Right atrium auricular region (tissue), 2 donors: ENCODE measurements at places on chromosomes 16 and 17. TPM values are rescaled to one million over a fixed set of nuclear protein-coding genes. Genes with fewer than 3 reads are reported as not detected.

DNA sequence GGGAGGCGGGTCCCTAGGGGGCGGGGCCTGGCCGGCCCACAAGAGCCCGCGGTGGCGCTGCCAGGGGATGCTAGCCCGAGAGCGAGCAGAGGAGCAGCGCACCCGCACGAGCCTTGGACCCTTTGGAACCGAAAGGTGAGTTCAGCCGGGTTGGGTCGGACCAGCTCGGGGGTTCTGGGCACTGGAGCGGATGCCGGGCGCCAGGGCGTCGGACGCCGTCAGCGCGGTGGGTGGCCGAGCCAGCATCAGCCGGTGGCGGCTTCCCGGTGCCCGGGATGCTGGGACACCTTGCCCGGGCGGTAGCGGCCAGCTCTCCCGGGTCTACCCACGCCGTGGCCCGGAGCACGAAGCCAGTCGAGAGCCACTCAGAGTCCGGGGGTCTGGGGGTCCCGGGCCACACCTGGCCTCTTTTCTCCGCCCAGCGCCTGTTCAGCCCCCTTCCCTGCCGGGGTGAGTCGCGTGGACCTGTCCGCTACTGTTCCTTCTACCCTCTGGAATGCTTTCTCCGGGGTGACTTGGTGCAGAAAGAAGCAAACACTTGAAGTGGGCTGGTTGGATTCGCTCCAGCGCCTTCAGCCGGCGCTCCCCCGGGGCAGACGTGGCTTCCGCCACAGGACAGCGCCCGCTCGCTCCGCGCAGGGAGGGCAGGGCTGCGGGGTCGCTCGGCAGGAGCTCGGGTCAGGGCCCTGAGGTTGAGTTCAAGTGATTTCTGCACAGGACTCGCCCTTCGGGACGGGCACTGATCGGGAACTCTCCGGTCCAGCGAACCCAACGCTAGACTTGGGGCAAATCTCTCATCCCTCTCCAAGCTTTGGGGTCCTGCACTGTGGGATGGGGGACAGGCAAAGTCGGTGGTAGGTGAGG is at the start of gene SCNN1G:
SCNN1G (plus strand) TSS at position 67 of the 864 bp plus-strand sequence. CDS start 3,527 bp downstream, outside the sequence.
- no peaks in the 10 kb centered on the region for H3K4me1 ChIP-seq
- H3K36me3 ChIP-seq, result no peaks in the 10 kb centered on the region
- H3K4me3 ChIP-seq, result no peak within 1 kb of the TSS
- peaks cover 6% of the 10 kb centered on the region for H3K27me3 ChIP-seq
- H3K27ac ChIP-seq, result no peak within 1 kb of the TSS
- DNase-seq, result no peak

DNA sequence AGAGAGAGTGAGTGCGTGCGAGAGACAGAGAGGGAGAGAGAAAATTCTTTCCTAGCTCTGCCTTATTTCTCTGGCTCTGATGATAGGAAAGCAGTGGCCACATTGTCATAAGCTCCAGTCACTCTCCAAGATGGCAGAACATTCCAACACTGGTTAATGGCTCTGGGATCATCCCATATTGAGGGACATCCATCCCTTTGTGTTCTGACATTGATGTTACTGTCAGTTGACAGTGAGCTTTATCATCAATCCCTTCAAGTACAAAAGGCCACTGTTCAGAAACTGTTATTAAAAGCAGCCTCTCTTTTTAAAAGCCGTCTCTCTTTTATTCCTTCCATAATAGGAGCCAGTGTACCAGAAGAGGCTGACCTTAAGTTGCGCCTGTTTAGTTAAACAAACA is 1084.9 kb upstream of the RBFOX1 start:
- H3K27ac ChIP-seq, result no peak overlapping the region
- H3K4me3 ChIP-seq, result no peak overlapping the region
- no peaks in the 10 kb centered on the region for H3K36me3 ChIP-seq
- H3K27me3 ChIP-seq, result no peaks in the 10 kb centered on the region

GRCh38 chr17:27906623-27907022 is 13.5 kb upstream of the LYRM9 start:
- H3K4me1 ChIP-seq, result no peaks in the 10 kb centered on the region
- H3K36me3 ChIP-seq, result no peaks in the 10 kb centered on the region
- no peaks in the 10 kb centered on the region for H3K27me3 ChIP-seq
- H3K27ac ChIP-seq, result no peak overlapping the region
- no peak overlapping the region for H3K4me3 ChIP-seq

DNA sequence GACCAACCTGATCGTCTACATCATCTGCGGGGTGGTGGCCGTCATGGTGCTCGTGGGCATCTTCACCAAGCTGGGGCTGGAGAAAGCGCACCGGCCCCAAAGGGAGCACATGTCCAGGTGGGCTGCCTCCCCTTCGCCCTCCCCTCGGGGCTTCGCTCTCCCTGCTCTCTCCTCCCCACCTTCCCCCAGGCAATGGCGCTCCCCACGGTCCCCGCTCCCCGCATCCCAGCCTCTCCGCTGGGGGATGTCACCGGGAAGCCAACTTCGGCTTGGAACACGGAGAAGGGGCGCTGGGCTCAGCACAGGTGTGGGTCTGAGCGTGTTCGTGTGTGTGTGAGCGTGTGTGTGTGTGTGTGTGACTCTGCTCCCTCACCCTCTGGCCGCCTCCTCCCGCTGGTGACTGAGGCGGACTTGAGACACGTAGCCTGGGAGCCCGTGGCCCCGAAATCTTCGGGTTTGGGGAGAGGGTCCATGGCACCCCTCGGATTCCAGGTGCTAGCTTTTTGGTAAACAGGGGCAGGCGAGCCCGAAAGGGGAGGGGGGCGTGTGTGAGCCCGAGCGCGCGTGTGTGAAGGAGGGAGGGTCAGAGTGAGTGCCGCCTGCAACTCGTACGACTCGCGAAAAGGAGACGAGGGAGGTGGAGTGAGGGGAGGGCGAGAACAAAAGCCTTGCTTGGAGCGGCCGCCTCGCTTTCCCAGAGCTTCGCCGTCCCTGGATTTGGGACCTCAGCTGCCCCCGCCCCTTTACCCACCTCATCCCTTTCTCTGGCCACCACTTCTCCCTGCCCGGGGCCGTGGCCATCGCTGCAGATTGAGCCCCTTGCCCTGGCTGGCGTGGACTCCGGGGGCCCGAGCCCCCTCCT is 1.3 kb downstream of the SHISA9 start:
- no peaks in the 10 kb centered on the region for H3K36me3 ChIP-seq
- H3K27ac ChIP-seq, result no peak overlapping the region
- no peaks in the 10 kb centered on the region for H3K4me1 ChIP-seq
- no peak for DNase-seq
- peaks cover 8% of the 10 kb centered on the region for H3K27me3 ChIP-seq

DNA sequence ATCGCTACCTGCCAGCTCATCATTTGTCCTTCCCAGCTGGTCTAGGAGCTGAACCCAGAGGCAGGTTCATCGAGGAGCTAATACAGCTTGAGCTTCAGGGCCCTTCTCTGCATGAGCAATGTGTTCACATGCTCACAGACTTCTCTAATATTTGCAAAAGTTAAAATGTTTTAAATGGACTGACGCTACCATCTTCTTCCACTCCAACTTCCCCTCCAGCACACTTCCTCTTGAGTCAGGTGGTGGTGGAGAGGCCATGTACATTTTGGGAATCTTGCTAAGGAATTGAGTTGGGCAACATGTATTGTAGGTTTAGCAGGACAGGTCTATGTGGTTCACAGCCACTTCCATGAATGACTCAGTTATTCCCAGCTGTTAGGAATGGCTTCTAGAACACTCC is 21.6 kb upstream of the RHOT1 start:
- no peak overlapping the region for H3K27ac ChIP-seq
- no peak overlapping the region for H3K4me3 ChIP-seq
- no peak for DNase-seq
- no peaks in the 10 kb centered on the region for H3K36me3 ChIP-seq
- no peaks in the 10 kb centered on the region for H3K4me1 ChIP-seq

- no peaks in the 10 kb centered on the region for H3K27me3 ChIP-seq
- H3K36me3 ChIP-seq, result no peaks in the 10 kb centered on the region
- H3K4me1 ChIP-seq, result peaks cover 47% of the 10 kb centered on the region
- peak overlapping the region; percentile 81 for H3K4me3 ChIP-seq
- H3K27ac ChIP-seq, result no peak overlapping the region
These were observed 1.1 kb upstream of the PKMYT1 start for GRCh38 chr16:2981177-2981898.

DNA sequence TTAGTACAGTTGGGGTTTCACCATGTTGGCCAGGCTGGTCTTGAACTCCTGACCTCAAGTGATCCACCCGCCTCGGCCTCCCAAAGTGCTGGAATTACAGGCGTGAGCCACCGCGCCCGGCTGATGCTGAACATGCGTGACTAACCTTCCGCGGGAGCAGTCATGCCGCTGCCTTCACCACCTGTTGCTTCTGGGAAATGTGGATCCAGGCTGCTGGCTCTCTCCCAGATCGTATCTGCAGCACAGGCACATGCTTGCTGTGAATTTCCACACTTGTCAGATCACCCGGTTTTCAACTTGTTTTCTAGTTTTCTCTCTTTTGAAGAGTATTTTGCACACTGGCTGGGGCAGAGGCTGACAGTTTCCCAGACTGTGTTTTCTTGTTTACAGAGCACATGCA is 97.9 kb downstream of the ADCY9 start:
- no peak overlapping the region for H3K27ac ChIP-seq
- no peak overlapping the region for H3K4me3 ChIP-seq
- no peak for DNase-seq

GRCh38 chr16:10896723-10897122 is 19.7 kb downstream of the CIITA start:
- H3K27me3 ChIP-seq, result no peaks in the 10 kb centered on the region
- H3K4me3 ChIP-seq, result no peak overlapping the region
- H3K4me1 ChIP-seq, result no peaks in the 10 kb centered on the region
- no peak for DNase-seq
- no peaks in the 10 kb centered on the region for H3K36me3 ChIP-seq

DNA sequence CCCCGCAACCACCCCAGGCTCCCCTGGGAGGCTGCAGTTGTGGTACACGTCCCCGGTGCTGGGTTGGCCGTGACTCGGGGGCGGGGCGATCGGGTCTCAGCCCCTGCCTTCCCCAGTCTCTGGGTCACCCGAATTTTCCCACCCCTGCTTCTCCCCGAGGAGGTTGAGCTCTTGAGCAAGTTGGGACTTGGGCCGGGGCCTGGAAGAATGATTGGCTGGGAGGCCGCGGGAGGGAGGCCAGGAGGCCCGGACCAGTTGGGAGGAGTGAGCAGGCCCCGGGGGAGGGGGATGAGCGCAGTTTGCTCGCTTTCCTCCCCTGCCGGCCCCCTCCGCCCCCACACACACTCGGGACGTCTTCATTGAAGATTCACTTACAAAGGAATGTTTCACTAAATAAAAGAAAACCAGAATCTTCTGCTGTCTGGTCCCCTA is 4.5 kb upstream of the HEXIM1 start:
- H3K27ac ChIP-seq, result peak overlapping the region; percentile 86
- H3K36me3 ChIP-seq, result no peaks in the 10 kb centered on the region

DNA sequence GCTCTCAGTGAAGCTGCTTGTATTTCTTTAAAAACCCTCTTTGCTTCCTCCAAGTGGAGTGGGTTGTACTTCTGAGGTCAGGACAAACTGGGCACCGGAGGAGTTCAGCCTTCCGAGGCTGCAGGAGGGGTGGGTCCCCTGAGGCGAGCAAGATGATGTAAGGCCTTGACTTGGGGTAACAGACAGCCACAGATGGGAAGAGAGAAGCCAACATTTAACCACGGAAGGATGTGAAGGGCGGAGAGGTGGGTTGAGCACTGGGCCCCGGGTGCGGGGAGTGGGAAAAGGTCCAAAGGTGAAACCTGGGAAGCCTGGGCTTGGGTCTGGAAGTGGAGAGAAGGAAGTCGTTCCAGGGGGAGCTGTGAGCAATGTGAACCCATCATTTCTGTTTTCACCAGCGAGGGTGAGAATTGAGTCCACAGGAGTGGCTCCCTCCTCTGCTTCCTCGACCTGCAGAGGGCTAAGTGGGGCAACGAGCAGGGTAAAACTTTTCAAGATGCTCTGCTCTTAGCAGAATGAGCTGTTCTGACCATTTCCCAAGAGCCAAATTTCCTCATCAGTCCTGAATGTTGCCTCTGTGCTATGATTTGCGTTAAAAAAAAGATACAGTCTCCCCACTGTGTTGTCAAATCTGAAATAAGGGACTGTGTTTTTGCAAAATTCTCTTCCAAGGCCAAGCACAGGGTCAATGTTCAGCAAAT is 137.7 kb upstream of the CRHR1 start:
- H3K27me3 ChIP-seq, result no peaks in the 10 kb centered on the region
- no peaks in the 10 kb centered on the region for H3K4me1 ChIP-seq
- H3K27ac ChIP-seq, result no peak overlapping the region
- no peak for DNase-seq

GRCh38 chr16:84369938-84370627 is 1.7 kb downstream of the ATP2C2 start:
- no peaks in the 10 kb centered on the region for H3K36me3 ChIP-seq
- H3K27ac ChIP-seq, result no peak overlapping the region
- peaks cover 8% of the 10 kb centered on the region for H3K27me3 ChIP-seq
- peaks cover 9% of the 10 kb centered on the region for H3K4me1 ChIP-seq
- DNase-seq, result no peak
- no peak overlapping the region for H3K4me3 ChIP-seq

DNA sequence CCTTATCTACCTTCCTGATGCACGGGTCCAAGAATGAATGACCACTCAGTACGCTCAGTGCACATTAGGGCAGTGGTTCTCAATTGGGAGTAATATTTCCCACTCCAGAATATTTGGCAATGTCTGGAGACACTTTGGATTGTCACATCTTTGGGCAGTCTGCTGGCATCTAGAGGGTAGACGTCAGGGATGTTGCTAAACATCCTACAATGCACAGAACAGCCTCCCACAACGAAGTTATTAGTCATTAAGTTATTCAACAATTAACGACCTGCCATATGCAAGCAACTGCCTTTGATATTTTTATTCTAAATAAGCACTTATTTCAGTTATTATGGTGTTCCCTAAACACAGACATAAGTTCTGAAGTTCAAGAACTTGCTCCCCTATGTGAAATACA is 669.3 kb downstream of the TOX3 start:
- no peaks in the 10 kb centered on the region for H3K27me3 ChIP-seq
- DNase-seq, result no peak
- no peaks in the 10 kb centered on the region for H3K4me1 ChIP-seq
- H3K27ac ChIP-seq, result no peak overlapping the region
- no peaks in the 10 kb centered on the region for H3K36me3 ChIP-seq

DNA sequence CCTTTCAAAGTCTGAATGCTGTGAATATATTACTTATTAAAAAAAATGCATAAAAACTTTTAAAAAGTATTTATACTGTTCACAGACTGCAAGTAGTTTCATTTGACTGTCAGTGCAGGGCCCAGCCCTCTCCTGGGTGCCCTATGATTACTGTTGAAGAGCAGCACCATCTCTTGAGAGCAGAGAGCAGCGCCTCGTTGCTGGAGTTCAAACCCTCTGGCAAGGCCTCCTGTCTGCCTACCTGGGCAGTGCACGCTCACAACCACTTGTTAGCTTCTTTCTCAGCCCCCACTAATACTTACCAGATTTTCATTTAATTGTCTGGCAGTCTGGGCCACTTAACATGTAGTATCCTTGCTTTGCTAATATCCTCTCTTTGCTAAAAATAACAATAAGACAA is 233.4 kb downstream of the PHKB start:
- H3K4me3 ChIP-seq, result no peak overlapping the region
- no peak overlapping the region for H3K27ac ChIP-seq
- DNase-seq, result no peak
- H3K27me3 ChIP-seq, result no peaks in the 10 kb centered on the region
- H3K4me1 ChIP-seq, result no peaks in the 10 kb centered on the region
- H3K36me3 ChIP-seq, result peaks cover 62% of the 10 kb centered on the region

- H3K4me3 ChIP-seq, result no peak overlapping the region
- no peak overlapping the region for H3K27ac ChIP-seq
- no peaks in the 10 kb centered on the region for H3K4me1 ChIP-seq
- no peaks in the 10 kb centered on the region for H3K36me3 ChIP-seq
- DNase-seq, result no peak
- no peaks in the 10 kb centered on the region for H3K27me3 ChIP-seq
These were observed 4.3 kb upstream of the CLEC19A start for GRCh38 chr16:19281246-19281645.

- no peaks in the 10 kb centered on the region for H3K27me3 ChIP-seq
- no peak overlapping the region for H3K27ac ChIP-seq
These were observed 207.1 kb upstream of the ASIC2 start for GRCh38 chr17:33500151-33500550.

HCRT gene
- total RNA-seq, result not detected

GNGT2 gene
- total RNA-seq, result 0.90 TPM

TMEM98 gene
- 43.0 TPM for total RNA-seq

ARL5C gene
- not detected for total RNA-seq

FOXN1 gene
- total RNA-seq, result not detected

SLC16A11 gene
- 1.9 TPM for total RNA-seq
